ENCODE measurements at places on chromosomes 1 and 21.

DNA sequence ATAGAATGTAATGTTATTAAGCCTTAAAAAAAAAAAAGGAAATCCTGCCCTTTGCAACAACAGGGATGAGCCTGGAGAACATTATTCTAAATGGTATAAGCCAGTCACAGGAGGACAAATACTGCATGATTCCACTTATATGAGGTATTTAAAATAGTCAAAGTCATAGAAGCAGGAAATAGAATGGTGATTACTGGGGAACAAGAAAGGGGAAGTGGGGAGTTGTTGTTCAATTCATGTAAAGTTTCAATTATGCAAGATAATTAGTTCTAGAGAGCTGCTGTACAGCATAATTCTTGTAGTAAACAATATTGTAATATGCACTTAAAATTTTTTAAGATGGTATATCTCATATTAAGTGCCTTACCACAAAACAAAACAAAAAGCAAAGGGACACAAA lies 13.2 kb downstream of the FCER1A start:
- DNase-seq = no peak

DNA sequence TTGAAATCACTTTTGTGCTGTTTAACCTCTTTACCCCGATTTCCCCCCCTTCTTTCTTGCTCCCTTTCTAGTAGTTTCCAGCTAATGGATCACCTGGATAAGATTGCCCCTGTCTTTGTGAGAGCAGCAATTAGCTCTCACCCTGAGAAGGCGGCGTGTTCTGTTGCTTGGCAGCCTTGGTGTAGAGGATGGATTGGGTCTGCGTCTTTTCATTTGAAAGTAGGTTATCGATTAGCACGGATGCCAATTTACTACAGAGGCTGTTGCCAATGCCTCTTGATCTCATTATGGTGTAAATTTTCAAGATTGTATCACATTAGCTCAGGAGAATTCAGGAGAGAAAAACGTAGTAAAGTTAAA lies 26.4 kb downstream of the KIF26B start:
- no peak for DNase-seq

- DNase-seq = no peak
Observed at GRCh38 chr1:66648901-66649595, 103.2 kb upstream of the DYNLT5 start.

GRCh38 chr1:239870194-239870593 lies 221.5 kb upstream of the FMN2 start:
- DNase-seq = no peak
